Cerebellar cortex (tissue), 1 donor: ENCODE measurements at places on chromosomes 16 and 17.

- no peak for DNase-seq
Measured at GRCh38 chr17:81542431-81543338, 9.5 kb downstream of the FAAP100 start.

- DNase-seq, result no peak
Measured at GRCh38 chr16:49462989-49463371, 89.4 kb downstream of the C16orf78 start.

- DNase-seq, result no peak
Measured at GRCh38 chr17:44144966-44145739, 3.4 kb downstream of the HROB start.

GRCh38 chr17:65855245-65855644 is 293.8 kb upstream of the AXIN2 start:
- DNase-seq, result no peak

- no peak for DNase-seq
Measured at GRCh38 chr17:3690094-3690715, 5.8 kb downstream of the P2RX5 start.

DNA sequence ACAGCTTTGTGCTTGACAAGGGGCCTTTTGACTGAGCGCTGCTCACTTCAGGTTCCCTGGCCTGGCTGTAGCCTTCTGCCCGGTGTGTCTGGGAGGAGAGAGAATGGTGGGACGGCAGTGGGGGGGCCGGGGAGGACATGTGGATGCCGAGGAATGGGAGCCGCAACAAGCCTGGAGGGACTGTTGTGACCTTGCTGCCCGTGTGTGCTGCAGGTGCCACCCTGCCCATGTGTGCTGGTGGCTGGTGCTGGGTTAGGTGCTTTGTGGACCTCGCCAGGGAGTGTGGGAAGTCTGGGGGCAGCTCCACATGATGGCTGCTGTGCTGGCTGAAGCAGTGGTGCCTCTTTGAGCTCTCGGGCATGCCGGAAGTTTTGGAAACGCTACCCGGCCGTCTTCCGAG is 132.1 kb downstream of the LAT start:
- no peak for DNase-seq

DNA sequence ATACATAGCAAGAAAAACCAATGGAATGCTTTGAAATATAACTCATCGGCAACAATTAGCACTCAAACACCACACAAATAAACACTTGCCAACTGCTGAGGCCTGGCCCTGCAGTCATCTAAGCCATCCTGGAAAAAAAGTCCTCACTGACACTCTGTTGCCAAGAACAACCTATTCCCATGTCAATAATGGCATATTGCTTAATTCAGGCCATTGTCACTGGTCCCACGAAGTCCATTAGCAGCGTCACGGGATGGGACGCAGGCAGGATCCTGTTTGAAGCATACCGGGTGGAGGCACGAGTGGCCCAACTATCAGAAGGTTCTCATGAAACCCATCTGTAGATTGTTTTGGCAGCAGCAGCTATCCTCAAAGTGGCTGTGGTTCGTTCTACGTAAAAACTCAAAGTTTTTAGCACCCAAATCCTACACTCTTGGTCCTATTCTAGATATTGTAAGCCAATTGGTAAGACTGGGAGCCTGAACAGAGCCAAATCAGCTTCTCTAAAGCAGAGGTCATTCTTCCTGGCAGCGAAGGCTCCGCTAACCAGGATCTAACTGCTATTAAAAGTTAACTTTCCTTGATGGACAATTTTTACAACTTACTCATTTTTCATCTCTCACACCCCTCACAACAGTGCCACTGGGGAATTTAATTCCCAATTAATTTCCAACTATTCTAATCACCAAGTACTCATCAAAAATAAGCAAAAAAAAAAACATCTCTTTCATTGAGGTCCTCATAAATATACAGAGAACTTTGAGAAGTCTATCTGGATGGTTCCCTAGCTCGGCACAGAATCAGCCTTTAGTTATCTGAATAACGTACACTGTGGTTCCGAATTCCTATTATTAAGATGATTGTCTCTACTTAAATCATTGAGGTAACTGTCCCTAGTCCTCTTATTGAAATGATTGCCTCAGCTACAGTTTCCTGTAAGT is 91.5 kb downstream of the ZFHX3 start:
- DNase-seq, result no peak

DNA sequence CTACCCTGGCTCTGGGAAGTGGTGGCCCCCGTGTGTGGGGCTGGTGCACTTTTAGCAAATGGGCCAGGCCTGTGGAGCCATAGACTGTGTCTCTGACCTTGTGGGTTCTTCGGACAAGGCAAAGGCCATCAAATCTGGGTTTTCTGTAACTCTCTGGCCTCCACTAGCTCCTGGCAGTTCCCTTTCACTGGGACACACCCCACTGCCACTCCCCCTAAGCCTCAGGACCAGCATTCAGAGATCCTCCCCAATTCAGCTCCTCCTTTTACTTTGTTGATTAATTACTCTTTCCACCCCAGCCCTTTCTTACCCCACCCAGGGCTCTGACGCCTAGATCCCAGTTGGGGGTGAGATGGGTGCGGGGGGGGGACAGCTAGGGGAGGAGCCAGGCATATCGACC is 53.9 kb upstream of the IRX3 start:
- no peak for DNase-seq

DNA sequence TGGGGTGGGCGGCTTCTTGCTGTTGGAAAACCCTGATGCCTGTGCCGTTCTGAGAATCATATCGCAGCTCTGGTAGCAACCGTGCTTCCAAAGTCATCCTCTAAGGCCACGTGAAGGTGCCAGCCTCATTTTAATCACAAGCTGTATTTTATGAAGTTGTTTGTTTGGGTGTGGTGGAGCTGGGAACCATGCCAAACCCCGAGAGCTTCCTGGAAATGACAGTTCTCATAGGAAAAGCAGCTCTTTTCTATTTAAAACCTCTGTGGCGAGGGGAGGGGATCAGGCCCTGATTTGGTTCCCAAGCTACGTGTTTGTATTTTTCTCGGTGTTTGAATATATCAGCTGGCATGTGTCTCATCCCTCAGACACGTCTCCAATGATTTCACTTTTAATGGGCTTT is 21.7 kb downstream of the KNOP1 start:
- peak; percentile 44 for DNase-seq

DNA sequence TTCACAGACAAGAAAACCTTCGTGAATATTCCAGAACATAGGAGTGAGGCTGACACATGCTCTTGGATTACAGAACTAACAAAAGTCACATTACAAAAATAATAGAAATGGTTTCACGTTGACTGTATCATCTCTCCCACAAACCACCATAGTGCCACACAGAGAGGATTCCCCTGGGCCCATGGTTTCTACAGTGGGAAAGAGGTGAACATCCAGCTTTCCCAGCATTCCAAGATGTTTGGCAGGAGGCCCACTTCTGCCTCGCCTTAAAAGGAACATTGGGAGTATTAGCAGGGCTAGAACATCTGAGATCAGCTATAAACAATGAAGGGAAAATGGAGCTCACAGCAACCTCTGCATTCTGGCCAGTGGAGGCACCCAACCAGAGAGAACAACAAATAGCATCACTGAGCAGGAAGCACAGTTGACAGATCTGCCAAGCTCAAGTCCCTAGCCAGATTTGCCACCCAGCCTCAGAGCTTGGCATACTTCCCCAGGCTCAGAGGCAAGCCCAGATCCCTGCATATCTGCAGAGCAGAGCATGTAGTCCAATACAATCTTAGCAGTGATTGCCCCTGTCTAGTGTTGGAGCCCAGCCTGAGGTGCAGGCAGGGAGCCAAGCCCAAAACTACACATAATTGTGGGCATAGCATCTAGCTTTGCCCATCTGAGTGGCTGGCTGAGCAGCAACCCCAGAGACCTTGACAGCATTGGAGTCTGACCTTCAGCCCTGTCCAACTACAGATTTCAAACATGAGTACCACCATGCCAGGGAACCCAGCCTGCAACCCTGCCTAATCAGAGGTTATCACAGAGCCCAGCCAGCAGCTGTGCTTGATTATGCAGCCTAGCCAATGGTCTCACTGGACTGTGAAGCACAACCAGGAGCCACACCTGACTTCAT is 260.4 kb downstream of the CEP112 start:
- no peak for DNase-seq

GRCh38 chr17:65794572-65794971 is 233.1 kb upstream of the AXIN2 start:
- DNase-seq, result peak; percentile 16

GRCh38 chr17:80023481-80024205 is 12.0 kb downstream of the TBC1D16 start:
- DNase-seq, result peak; percentile 77

- peak; percentile 77 for DNase-seq
Measured at GRCh38 chr16:3022208-3022683, 1.5 kb downstream of the HCFC1R1 start.

DNA sequence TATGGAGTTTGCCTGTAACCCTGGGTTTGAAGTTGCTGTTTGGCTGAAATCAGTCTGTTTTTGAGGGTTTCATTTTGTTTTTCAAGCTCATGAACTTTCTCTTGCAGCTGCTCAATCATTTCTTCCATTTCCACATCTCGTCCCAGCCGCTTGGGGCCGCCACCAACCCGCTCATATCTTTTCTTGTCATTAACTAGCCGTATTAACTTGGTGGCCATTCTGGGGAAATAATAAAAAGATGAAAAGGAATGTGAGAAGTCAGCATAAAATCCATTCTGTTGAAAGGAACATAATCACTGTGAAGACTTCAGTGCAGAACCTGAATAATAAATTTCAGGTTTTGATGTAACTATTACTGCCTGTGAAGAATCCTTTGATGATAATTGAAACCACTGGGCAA is 11.5 kb downstream of the RPGRIP1L start:
- DNase-seq, result no peak

DNA sequence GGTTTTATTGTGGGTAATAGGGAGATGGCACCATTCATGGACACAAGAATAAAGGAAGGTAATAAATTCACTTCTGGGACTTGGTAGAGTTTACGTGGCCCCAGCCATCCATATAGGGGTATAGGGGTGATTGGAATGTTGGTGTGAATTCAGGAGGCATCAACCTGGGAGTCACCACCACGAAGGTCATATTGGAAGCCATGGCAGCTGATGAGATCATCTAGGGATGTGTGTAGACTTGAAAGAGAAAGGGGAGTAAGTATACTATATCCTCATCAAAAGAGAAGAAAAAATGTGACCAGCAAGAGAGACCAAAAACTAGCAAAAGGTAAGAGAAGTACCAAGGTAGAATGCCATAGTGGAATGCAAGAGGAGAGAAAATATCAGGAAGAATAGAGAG is 26.6 kb upstream of the GINS3 start:
- DNase-seq, result no peak

DNA sequence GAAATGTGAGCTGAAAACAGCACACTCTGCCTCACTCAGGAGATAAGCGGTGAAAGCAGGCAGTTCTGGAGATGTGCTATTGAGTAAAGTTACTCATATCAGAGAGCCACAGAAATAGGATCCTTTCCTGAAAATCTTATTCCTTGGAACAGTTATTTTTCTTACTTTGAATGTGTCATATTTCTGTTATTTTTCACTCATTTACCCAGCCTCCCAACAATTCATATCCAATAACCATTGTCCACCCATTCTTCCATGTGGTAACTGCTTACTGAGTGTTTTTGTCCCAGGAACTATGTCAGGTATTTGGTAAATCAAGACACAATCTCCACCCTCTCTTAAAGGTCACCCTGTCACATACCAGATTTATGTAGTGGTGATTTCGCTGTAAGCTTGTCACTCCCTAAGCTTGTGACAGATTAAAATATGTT is 144.9 kb downstream of the PARN start:
- DNase-seq, result no peak

DNA sequence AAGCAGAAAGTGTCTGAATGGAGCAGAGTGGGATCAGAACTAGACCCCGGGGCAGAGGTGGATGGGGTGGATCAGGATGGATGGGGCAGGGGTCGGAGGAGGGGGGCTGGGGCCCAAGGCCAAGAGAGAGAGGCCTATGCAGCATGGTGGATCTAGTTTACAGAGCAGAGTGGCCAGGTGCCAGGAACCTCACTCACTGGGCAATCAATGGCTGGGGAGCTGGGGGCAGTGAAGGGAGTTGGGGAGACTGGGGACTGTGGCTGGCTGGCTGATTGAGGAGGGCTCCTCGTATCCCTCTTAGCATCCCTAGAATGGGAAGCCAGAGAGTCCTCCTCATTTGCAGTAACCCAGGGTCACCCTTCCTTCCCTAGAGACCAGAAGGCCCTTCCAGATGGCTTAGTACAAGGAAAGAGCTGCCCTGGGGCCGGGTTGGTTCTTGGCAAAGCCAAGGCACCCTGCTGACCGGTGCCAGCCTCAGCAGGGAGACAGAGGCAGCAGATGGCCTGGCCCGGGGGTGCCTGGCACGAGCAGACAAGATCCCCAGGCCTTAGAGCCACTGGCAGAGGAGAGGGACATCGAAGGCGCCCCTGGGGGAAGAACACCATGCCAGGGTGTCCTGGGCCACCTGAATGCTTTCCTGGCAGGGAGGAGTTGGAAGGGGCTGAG is 36.8 kb downstream of the SRCIN1 start:
- peak; percentile 75 for DNase-seq

DNA sequence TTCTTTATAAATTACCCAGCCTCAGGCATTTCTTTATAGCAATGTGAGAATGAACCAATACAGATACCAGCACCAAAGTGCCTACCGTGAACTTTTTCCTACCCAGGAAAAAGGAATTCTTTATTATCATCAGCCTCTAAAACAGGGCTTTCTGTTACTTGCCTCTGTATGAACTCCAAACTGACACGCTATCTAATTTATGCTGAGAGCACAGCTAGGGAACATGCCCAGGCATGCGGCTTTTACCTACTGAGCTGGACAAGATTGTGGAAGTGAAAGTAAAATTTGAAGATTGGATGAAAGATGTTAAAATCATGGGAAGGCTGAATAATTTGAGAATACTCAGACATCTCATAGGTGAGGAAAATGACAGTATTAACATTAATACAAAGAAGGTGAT is 24.4 kb upstream of the ADCY9 start:
- no peak for DNase-seq

- no peak for DNase-seq
Measured at GRCh38 chr17:21008160-21008915, 34.5 kb downstream of the USP22 start.

GRCh38 chr17:17605729-17606088 is 14.2 kb upstream of the PEMT start:
- DNase-seq, result no peak

GRCh38 chr17:40068917-40069750 is 6.4 kb downstream of the THRA start:
- DNase-seq, result peak; percentile 97
